Hematopoietic multipotent progenitor cell treated with erythropoietin and hydrocortisone succinate and interleukin-3 and kit ligand, for 4 days (in vitro differentiated cells): ENCODE measurements at places on chromosomes 3 and 15.

DNA sequence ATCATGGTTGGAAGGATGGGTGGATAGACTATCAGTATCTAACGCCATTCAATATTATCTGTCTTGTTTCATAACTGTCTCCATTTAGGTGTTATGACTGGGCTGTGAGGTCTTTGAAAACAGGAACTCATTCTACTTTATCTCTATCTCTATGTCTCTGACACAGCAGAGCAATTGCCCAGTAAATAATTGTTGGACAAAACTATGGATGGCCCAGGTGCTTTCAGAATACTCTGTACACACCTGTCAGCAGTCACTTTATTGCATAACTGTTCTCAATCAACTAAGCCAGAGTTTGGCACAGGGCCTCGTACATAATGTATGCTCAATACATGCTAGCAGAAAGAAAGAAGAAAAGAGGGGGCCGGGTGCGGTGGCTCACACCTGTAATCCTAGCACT, 210.3 kb downstream of the OPA1 start:
- peak; percentile 49 for DNase-seq

DNA sequence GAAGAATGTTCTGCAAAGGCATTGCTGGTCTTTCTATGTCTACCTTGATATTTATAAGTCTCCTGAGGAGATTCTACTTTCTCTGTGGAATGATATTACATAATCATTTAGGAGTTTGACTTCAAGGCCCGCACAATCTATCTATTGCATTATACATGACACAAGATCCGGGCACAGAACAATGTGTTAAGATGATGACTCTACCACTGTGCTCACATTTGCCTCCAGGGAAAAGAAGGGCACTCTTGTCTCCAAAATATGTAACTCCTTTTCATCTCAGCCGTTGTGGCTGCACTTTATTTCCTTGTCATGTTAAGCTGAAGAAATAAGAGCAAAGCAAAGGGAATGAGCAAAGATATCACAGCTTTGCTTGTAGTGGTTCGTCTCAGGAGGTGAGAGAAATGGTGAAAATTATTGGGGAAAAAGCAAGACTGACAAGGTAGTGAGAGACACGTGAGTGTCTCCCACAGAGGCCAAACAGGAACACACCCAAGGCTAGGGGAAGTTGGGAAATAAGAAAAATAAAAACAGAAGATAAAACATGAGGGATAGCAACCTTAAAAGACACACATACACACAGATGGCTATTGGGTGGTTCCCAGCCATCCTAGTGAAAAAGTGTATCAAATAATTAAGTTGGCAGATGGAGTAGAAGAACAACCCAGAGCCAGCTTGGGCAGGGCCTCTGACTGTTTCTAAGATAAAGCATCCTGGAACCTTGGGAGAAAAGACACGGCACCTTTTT, 184.3 kb downstream of the P3H2 start:
- DNase-seq, result no peak

DNA sequence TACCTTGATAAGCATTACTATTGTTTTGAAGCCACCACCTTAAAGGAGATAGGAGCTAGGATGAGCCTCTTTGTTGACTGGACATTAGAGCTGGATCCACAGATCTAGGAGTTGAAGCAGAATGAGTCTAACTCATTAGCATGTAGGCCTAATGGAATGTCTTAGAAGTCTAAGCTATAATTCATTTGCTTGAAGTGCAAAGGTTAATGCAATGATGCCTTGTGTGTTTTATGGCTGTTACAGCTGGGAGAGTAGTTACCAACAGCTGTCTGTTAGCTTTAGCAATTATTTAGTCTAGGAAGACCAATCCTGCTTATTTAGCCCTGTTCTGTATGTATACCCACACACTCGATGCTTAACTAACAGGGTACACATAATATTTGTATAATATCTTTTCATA, 419.3 kb downstream of the TUSC7 start:
- no peak for DNase-seq

DNA sequence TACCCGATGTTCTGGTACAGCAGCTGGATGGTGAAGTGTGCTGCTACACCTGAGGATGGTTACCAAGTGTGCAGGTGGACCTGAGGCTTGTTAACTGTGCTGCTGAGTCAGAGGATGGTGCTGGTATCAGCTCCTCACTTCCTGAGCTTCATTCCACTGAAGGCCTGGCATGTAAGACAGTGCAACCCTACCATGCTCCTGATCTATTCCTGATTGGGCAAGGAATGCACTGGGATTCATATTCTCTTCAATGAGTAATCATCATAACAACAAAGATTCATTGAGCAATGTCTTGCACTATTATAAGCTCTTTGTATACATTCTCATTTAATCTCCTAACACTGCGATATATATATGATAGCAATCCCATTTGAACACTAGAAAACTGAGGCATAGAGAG, 62.9 kb upstream of the THSD4 start:
- no peak for DNase-seq

- DNase-seq, result no peak
These were observed 25.4 kb upstream of the MRPS22 start for GRCh38 chr3:139318431-139318816.

GRCh38 chr3:111681661-111682426, 86.7 kb upstream of the ZBED2 start:
- DNase-seq, result no peak

GRCh38 chr3:156803952-156804741, 22.0 kb upstream of the LEKR1 start:
- peak; percentile 66 for DNase-seq

DNA sequence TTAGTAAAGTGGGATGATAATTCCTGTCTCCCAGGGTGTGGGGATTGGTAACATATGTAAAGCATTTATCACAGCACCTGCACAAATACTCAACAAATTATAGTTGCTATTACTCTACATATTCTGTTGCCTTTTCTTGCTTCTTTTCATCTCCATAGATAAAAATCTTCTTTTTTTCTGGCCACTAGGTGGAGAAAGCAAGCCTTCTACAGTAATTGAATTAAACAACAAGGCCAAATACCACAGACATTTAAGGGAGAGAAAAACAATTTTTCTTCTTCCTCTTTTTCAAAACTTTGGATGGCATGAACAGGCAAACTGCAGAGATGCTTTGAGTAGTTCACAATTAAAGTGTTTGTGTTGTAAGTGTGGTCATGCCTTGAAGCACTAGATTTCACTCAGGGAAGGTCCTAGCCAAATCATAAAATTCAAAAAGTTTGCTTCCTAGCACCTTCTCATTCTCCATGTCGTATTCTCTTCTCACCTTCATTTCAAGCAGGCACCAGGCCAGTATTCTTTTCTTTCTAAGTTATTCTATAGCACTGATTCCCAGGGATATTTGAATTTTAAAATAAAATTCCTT, 493.4 kb upstream of the TGFBR2 start:
- peak; percentile 88 for DNase-seq

DNA sequence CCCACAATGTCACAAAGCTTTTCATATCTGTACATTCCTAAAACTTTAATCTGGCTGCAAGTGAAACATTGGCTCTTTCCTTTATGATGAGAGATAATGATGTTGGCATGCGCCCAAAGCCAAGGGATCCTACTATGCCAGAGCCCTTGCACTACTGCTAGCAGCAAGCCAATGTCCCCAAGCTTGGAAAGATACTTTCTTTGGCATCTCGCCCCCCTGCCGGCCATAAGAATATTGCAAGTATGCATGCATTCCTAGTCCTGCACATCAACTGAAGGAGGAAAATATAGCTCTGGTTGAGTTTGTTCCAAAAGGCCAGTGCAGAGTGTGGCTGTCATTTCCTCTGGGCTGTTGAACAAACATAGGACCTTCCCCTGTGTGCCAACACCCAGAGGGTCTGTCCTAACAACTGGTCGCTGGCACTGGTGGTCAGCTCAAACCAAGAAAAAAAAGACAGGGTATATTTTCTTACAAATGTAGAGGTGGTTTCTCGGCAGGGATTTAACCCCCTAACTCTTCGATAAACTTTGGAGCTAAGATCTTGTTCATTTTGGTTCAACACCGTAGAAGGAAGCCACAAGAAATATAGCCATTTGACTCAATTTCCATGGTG, 120.9 kb upstream of the ZBED2 start:
- DNase-seq, result peak; percentile 75

DNA sequence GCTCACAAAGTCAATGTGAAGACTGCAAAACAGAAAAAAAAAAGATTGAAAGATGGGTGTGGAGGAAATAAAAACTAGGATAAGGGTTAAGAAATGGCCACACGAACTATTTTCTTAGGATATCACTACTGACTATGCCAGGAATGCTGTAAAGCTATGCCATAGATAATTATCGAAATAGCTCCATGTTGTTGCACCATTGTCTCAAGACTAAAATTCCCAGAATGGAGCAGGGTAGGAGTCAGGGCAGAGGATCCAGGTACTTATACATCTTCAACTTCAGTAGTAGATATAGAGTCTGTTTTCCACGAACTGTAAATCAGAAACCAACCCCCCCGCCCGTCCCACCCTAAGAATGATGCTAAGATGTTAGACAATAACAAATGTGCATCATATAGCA, 302.2 kb downstream of the NAALADL2 start:
- DNase-seq, result no peak
